Iris pigment epithelial cell (primary cell): ENCODE measurements at places on chromosomes 11 and 22.

- DNase-seq, result peak; percentile 26
These were observed 11.4 kb upstream of the BRD1 start for GRCh38 chr22:49838771-49839717.

DNA sequence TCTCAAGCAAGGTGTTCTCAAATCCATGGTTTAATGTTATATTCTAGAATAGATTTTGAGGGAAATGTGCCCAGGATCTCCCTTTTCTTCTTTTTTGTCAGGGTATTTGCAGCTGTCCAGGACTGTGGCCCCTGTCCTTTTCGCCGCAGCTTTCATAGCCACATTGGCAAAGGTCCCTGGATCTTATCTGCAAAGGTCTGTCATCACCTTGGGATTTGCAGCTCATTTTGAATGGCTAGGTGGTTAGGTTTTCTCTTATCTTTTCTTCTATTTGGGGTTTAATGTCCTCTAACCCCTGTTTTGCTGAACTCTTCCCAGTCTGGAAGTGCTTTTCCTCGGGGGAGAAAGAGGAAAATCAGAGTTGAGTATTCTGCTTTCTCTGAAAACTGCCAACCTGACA is 11.7 kb upstream of the C1QTNF4 start:
- DNase-seq, result no peak

DNA sequence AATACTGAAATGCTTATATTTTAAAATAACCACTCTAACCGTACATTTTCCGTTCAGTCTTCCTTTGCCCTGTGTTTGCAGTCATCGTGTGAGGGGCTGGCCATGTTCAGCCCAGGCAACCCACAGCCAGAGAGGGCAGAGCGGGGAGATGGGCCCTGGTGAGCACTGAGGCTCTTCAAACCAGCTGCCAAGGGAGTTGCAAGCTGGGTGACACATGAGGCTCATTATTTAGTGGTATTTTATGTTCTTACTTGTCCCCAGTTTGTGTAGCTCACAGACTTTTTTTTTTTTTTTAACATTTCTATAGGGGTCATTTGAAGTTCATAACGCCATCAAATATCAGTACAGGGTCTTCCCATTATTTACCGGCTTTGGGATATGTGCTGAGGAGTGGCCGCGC is 18.0 kb upstream of the DGCR6 start:
- no peak for DNase-seq

DNA sequence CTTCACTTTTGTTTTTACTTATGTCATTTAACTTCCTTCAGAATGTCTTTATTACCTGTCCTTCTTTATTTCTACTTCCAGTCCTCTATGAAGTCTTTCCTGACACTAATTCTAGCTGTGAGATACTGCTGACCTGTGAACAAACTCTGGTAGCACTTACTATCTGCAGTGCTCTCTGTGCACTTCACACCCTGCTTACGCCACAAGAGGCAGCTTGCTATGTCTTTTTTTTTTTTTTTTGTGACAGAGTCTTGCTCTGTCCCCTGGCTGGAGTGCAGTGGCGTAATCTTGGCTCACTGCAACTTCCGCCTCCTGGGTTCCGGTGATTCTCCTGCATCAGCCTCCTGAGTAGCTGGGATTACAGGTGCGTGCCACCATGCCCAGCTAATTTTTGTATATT is 10.7 kb downstream of the STIM1 start:
- DNase-seq, result peak; percentile 35

- DNase-seq, result no peak
These were observed 2370.9 kb upstream of the RAG2 start for GRCh38 chr11:38968951-38969350.

GRCh38 chr11:30128269-30128932 is 102.4 kb upstream of the FSHB start:
- DNase-seq, result peak; percentile 62

DNA sequence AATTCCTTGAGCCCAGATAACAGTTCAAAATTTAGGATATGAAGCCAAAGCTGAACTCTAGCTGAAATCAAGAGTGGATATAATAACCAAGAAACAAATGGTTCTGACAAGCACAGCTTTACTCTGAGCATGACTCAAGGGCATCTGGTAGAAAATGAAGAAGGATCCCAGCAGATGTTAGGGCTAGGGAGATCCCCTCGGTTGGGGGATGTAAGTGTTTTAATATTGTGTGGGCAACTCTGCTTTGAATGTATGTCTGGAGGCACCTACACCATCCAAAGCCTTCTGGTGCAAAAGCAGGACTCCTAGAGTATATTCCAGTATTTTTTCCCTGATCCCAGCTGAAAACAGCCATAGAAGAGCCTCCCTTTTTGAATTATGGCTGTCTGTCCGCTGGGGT is 61.7 kb downstream of the FLI1 start:
- no peak for DNase-seq

- DNase-seq, result no peak
These were observed 164.6 kb downstream of the MN1 start for GRCh38 chr22:27636716-27637508.

DNA sequence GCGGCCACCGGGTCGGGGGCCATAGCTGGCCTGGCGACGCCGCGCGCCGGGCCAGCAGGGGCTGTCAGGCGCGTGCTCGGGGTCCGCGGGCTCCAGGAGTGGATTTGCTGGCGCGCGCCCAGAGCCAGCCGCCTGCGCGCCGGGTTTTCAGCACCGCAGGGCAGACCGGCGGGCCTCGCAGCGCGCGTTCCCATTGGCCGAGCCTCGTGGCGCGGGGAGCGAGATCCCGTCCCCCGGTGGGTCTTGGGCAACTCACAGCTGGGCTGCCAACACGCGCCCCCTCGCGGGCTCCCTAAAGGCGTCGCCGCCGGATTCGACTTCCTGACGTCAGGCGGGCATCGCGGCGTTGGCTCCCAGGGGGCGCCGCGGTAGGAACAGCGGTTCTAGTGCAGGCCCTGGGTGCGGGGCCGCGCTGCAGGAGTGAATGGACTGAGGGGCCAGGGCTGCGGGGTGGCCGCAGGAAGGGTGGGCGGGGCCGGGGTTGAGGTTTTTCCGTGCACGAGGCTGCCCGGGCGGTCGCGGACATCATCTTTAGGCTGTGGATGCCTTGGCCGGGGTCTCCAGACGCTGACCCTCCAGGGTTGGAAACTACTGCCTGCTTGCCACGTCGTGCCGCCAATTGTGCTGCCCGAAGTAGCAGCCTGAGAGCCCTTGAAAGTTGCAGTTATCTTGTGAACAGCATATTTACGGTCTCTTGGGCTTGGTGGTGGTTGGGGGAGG is at the start of gene FADS1:
Gene FADS1 (minus strand): TSS at position 268 of the 720 bp plus-strand sequence. CDS start 74 bp downstream, at position 194.
- peak; percentile 94 for DNase-seq

DNA sequence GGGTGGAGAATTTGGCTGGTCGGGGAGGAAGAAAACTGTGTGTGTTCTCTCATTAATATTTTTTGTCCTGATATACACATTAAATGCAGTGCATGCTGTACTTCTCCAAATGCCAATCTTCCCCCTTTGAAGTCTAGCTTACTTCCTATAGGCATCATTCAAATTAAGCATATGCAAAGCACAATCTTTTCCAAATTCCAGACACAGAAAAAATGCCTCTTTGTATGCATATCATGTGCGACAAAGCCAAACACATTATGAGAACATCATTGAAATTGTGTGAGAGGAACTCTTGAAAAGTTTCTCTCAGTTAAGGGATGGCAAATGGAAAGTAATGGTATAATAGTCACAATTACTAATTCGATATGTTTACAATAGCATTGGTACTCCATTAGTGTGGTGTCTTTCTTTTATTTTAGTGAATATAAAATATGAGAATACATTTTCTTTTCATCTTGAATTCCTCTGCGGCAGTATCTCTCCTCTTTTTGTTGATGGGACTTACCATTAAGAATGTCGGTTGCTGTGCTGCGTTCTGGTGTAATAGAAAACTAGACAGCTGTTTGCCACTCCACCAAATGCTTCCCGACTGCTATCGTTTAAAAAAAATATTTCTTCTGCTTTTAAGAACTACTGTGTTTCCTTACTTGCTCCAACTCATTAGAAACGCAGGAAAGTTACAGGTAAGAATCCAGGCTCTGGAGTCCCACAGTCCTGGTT is 19.3 kb upstream of the NRIP3 start:
- DNase-seq, result no peak

GRCh38 chr11:133739481-133739880 is 105.8 kb downstream of the SPATA19 start:
- DNase-seq, result no peak

DNA sequence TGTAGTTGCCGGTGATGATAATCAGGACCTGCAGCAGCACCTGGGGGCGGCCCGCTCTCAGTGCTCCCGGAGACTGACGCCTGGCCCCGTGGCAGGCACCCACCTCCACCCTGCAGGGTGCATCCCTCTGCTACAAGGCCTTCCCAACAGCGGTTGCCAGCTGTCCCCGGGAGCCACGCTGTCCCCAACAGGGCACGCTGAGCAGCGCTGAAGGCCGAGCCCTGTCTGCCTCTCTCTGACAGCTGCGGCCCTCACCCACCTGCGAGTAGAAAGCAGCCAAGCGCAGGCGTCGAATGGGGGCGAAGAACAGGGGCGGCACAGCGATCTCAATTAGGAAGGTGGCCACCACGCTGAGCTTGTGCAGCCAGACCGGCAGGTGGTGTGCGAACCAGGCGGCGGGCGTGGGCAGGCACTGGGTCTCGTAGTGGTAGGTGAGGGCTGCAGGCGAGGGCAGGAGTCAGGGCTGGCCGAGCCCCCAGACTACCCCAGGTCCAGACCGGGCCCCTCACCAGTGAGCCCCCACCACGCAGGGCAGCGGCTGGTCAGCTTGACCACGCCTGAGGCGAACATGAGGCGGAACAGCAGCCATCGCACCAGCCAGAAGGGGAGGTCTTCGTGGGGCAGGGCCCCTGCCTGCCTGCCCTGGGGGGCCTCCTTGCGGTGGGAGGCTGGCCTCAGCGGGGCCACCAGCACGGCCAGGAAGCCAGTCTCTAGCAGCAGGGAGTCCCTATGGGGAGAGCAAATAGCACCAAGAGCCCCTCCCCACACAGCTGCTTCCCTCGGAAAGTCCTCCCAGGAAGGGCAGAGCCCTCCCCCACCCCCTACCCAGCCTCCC is 1.5 kb downstream of the LMF2 start:
- no peak for DNase-seq

DNA sequence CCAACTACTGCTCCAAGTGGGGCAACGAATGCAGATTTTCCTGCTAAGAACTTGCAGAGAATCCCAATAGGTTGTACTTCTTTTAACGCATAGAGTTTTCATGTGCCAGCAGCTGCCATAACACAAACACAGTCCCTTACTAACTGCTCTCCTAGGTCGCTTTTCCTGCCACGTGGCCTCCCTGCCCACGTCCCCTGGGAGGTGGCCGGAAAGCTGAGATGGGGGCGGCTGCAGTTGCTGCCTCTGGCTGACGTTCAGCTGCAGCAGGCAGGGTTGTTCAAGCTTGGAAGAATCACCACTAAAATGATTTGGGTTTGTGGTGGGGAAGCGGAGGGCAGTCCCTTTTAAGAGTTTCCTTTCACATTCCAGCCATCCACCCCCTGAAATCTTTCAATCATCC is 39.3 kb downstream of the ZNF202 start:
- no peak for DNase-seq

GRCh38 chr11:128653801-128654231 is 40.1 kb upstream of the FLI1 start:
- DNase-seq, result peak; percentile 47
